IPS DF 6.9 (cell line): ENCODE measurements at places on chromosomes 4 and X.

DNA sequence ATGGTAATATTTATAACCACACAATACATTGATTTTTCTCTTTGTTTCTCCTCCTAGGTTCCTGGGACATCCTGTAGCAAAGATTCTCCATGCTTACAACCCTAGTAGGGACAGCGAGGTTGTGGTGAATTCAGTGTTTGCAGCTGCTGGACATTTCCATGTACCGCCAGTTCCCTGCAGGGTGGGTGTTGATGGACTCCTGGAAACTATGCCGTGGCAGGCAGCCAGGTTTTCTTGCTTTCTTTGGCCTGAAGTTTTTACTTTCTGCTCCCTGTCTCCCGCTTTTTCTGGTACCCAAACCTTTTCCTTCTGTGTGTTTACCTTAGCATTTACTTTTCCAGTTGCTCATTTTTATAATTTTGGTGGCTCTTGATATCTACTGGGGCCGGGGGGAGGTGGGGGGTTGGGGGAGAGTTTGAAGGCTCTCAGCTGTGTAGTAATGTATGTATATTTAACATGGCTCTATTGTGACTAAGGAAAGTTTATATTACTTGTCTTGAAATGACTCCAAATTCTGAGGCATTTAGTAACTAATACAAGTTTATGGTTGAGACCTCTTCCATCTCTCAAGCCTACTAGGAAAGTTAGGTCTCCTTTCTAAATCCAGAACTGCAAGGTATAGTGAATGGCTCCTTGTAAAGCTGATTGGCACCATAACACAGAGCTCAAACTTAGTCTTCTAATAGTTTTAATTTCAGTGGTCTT lies 89.7 kb downstream of the TMEM131L start:
- no peak for DNase-seq

- DNase-seq = no peak
Observed at GRCh38 chr4:188975271-188975670, 836.0 kb downstream of the TRIML1 start.

DNA sequence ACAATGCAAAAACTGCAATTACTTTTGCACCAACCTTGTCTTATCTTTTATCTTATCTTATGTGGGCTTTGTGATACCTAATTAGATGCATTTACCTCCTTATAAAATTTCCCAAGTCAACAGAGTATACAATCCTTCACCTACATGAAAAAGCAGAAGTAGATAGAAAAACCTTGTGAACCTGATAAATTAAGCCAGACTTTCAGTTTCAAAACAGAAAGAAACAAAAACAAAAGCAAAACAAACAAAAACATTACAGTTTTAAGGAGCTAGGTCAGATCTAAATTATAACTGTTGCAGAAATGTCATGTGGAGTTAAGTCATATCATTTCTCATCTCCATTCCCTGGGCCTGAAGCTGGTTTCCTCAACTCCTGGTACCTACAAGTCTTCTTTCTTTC lies 24.9 kb upstream of the CXXC4 start:
- no peak for DNase-seq

DNA sequence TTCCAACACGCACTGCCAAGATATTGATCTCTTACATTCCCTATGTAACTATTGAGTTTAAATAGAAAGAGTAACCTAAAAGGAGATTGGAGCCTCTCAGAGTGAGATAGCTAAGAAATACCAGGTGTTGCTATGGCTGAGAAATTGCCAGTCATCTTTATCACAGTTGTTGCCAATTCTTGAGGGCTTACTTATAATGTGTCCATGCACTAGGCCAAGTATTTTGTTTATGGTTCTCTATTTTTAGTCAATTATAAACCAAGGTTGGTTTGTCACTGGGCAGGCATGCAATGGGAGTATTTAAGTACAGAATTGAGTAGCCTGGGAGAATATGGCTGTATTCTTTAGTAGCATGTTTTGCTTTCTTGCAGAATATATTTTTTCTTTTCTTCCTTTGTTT lies 201.6 kb downstream of the TEX13A start:
- no peak for DNase-seq

GRCh38 chr4:55598641-55599040 lies 6.6 kb upstream of the PDCL2 start:
- no peak for DNase-seq

GRCh38 chr4:59838236-59838635 lies 1361.9 kb upstream of the ADGRL3 start:
- no peak for DNase-seq

- DNase-seq = no peak
Observed at GRCh38 chr4:38679921-38680320, 15.9 kb downstream of the KLF3 start.

- no peak for DNase-seq
Observed at GRCh38 chr4:87840149-87840548, 7.4 kb downstream of the MEPE start.

DNA sequence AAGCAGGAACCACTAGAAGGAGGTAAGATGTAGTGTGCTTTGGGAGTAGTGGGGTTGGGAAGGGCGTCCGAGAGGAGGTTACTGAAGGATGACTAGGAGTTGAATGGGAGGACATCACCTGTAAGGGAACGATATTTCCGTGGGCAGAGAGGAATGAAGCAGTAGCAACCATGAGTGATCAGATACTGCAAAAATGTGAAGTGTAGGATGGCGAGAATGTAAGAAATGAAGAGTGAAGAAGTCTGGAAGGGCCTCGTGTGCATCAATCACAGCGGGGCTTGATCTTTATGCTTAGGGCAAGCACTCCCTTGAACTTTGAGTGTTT lies 594 bp downstream of the MSMO1 start:
- DNase-seq = no peak

- DNase-seq = no peak
Observed at GRCh38 chr4:147570616-147571015, 46.6 kb upstream of the TMEM184C start.

DNA sequence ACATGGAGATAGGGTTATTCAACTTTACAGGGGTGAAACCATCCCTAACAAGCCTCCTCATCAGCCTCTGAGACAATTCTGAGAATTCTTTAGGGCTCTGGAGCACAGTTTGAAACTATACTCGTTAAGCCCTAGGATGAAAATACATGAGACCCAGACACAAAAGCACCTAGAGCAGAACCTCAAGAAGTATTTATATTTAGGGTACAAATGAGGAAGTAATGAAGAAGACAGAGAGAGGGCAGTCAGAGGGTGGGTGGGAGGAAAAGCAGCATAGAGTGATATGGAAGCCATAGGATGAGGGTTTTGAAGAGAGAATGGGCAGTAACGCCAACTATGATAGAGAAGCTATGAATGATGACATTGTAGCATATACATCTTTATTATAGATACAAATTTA lies 250.3 kb downstream of the DCLK2 start:
- DNase-seq = no peak

DNA sequence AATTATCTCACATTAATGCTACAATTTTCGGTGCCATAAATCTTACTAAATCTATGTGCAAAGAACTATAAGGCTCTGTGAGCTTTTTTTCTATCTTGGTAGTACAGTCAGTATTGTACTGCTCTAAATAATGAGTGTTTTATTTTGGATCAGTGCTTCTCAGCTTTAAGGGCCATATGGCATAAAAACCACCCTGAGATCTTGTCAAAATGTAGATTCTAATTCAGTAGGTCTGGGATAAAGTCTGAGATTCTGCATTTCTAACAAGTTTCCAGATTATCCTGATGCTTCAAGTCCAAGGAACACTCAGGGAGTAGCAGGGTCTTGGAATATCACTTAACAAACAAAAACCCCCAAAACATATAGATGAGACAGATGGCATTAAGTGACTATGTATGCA lies 486.5 kb downstream of the GRXCR1 start:
- DNase-seq = no peak

- DNase-seq = no peak
Observed at GRCh38 chr4:77636902-77637301, 31.3 kb downstream of the CXCL13 start.

DNA sequence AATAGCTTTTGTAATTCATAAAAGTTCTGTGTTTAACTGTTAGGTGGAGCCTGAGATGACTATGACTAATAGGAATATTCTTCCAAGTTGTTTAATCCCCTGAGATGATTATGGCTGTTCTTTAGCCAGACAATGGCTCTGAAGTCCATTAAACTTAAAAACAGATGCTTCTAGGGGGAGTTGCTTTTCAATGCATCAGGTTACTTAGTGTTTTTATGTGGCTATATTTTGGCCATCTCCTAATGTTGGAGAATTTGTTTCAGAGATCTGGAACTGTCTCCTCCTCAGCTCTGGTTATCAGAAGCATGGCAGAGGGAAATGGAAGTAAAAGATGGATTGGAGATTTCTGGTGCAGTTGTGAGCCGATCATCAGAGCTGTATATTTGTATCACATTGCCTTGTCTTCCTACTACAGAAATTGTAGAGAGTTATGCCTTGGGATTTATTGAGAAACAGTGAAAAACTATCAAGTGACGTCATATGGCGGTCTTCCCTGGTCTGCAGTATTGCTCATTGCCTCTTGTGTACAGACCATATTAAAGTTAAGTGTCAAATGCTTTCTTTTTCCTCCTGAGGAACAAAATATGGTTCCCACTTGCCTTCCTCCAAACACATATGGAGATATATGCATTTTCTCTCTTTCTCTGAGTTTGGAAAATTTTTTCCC lies 29.8 kb downstream of the SGMS2 start:
- DNase-seq = no peak

DNA sequence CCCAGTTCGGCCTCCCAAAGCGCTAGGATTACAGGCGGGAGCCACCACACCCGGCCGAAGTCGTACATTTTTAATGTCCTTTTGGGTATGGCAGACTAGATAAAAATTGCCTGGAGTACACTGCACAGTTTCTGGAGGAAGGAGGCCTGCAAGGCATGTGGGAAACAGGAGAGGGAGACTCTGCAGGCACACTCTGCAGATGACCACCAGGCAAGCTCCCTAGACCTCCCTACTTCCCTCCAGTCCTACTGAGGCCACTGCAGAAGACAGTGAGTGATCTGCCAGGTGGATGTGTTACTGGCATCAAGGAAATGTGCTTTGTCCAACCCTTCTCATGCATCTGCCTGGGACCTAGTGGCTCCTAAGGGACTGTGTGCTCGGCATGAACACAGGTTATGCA lies 11.4 kb downstream of the PDLIM3 start:
- DNase-seq = no peak

- DNase-seq = no peak
Observed at GRCh38 chr4:1604706-1605205, 79.4 kb downstream of the FAM53A start.

DNA sequence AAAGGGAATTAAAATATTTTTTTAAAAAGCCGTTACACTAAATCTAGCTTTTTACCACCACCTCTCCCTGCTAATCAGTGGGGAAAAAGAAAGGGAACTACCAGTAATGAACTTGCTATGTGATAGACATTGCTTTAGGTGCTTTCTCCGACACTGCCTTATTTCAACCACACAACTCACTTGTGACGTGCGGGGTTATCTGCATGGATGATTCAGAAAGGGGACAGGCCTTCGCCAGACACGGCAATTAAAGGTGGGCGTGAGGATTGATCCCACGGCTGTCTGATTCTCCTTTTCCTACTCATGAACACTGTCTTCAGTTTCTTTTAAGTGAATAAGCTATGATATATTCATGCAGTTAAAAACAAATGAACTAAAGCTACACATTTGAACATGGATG lies 882 bp upstream of the CXCR3 start:
- DNase-seq = no peak

GRCh38 chr4:146415829-146416228 lies 105.9 kb downstream of the SLC10A7 start:
- DNase-seq = no peak

DNA sequence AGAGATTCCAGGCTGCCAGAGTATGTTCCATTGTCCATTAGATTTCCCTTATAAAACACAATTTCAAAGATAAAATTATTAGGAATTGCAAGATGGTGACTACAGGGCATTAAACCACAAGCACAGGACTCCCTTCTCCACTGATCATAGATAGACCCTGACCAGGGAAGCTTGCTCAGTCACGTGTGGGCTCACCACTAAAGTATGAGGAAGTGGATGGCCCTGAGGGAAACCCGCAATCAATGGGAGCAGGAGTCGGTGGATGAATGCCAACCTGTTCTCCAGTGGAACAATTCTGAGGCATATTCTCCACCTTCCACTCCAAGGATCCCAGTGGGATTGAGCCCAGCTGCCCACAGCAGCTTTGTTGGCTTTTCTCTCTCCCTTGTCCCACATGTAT lies 515.7 kb downstream of the BCOR start:
- no peak for DNase-seq

DNA sequence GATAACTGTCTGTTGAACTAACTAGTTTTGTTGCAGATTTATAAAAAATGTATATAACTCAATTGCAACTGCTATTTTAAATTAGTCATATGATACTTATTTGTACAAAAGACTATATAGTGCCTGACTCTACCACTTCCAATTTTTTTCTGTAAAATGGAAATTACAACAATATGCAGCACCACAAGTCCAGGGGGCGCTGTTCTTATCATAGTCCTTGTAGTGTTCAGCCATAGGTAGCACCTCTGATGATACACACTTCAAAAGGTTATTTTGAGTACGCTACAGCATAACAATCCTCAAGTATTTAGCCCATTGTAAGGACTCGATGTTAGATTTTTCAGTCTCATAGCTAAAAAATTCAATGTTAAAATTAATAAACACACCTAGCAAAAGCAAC lies 174.9 kb downstream of the CORIN start:
- peak; percentile 11 for DNase-seq

DNA sequence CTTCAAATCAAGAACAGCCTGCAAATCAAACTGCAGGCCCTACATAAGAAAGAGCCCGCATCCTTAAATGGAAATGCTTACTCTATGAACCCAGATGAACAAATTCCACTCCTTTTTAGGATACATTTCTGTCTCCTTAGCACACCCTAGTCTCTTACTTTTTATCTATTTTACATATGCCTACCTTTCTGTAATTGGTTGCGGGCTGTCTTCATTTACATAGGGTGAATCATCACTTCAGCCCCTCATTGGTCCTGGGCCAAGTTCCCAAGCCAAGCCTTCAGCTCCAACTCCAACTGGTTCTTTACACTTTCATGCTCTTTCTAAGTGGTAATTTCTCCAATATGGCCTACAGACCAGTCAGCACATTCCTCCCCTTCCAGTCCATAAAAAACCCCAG lies 219.3 kb downstream of the TRAM1L1 start:
- no peak for DNase-seq

DNA sequence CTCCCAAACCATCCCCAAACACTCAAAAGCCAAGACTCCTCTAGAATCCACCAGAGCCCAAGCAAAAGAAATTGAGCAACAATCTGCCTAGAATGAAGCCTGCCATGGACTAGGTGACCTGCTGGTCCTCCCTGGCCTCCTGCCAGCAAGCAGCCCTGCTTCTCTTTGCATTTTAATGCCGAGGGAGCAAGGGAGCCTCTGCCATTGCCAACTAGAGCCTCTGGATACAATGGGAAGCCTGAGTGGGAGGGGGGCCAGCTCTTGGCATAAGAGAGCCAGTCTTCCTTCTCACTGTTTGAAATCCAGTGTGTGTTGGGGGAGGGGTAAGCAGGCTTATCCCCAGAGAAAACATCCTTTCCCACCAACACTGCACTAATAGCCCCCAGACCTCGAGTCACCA lies 1.5 kb upstream of the GDPD2 start:
- DNase-seq = no peak

DNA sequence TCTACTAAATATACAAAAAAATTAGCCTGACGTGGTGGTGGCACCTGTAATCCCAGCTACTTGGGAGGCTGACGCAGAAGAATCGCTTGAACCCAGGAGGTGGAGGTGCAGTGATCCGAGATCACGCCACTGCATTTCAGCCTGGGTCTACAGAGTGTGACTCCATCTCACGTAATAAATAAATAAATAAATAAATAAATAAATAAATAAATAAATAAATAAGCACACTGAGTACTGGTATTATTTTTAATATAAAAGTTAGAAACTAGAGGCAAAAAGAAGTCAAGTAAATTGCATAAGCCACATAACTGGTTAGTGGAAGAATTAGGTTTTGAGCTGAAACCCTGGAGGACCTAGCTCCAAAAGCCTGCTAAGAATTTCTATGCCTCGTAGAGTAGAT lies 1262.7 kb upstream of the PABPC4L start:
- no peak for DNase-seq
